ENCODE measurements at places on chromosomes 11 and 22.

DNA sequence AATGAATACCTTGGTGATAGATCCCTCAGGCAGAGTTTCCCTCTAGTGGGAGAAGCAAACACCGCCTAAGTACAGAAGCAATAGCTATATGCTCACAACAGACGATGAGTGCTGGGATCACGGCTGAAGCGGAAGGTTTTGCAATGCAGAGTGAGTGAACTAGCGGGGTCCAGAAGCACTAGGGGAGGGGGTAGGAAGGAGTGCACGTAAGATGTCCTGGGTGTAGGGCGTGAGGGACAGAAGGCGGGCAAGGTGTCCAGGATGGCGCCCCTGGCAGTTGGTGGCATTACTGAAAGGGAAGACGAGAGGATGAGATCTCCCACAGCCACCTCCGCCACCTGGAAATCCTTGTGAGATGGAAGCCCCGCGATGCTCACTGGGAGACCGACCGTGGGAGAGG, 81.0 kb downstream of the ETS1 start:
- no peak for DNase-seq

- no peak for DNase-seq
Observed at GRCh38 chr22:17100621-17101020, 15.8 kb downstream of the IL17RA start.

- DNase-seq = no peak
Observed at GRCh38 chr11:16380941-16381568, 24.7 kb upstream of the SOX6 start.

DNA sequence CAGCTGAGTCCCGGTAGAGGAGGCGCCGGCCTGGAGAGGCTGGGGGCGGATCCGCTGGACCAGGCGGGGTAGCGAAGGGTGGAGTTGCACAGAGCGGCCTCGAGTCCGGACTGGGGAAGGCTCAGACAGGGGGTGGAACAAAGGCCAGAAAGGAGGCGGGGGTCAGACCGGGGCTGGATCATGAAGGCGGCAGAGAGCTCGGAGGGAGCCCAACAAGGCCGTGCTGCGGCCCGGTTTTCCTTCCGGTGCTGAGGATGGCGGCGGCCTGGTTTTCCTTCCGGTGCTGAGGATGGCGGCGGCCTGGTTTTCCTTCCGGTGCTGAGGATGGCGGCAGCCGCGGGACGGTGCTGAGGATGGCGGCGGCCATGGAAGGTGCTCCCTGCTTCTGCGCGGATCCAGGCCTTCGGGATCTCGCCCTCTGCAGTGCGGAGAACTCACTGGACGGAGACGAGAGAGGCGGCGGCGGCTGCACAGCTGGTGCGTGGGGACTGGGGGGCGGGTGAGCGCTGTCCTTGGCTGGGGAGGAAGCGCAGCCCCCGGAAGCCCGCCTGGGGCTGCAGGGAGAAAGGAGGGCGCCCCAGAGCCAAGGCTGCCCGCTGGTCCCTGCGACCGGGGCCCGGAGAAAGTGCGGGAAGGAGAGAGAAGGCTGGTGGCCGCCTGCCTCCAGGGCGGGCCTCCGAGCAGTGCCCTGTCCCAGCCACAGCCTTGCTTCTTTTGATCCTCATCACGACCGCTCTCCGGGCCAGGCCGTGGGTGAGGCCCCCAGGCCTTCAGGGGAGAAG, 350.4 kb upstream of the B3GAT1 start:
- DNase-seq = no peak

GRCh38 chr11:113529606-113530005, 54.4 kb upstream of the DRD2 start:
- no peak for DNase-seq

DNA sequence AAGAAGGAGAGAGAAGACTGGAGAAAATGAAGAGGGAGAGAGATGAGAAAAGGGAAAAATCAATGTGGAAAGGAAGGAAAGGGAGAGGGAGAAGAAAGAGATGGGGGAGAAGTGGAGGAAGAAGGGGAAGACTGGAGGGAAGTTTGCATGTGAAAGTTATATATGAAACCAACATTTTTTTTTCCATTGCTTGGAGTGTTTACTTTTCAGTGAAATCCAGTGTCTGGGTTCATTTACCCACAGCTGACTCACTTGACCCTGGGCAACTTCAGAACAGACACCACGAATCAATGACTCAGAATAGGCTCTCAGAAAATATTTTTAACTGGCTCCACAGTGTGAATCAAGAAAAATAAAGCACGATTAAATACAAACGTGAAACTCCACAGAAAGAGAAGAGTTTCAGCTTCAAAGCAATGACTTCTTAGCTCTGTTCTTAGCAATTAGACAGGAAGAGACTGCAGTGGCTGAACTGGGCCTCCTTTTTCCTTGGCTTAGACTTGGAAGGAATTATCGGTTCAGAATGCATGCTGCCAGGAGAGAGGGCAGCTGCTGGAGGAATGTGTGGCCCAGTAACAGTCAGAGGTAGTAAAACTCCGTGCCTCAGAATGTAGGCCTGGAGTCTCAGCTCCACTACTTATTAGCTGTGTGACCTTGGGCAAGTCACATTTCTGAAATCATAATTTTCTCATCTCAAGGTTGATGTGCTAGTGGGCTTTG, 237.5 kb downstream of the MIAT start:
- no peak for DNase-seq

- DNase-seq = no peak
Observed at GRCh38 chr22:50531962-50532674, 2.3 kb upstream of the TYMP start.

GRCh38 chr11:30433831-30434230, 110.9 kb downstream of the ARL14EP start:
- no peak for DNase-seq

DNA sequence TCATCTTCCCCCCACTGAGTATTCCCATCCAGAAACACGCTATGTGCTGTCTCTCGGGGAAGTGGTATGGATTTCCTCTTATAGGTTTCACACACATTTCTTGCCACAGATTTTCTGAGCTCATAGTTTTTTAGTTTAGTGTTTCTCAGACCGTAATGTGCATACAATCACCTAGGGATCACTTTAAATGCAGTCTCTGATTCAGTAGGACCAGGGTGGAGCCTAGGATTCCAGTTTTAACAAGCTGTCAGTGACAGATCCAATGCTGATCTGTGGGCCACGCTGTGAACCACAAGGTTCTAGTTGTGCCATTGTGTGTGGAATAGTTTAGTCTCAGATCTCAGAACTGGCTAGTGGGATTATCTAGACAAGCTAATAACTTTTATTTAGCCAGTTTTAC, 23.7 kb upstream of the CXCR5 start:
- no peak for DNase-seq

DNA sequence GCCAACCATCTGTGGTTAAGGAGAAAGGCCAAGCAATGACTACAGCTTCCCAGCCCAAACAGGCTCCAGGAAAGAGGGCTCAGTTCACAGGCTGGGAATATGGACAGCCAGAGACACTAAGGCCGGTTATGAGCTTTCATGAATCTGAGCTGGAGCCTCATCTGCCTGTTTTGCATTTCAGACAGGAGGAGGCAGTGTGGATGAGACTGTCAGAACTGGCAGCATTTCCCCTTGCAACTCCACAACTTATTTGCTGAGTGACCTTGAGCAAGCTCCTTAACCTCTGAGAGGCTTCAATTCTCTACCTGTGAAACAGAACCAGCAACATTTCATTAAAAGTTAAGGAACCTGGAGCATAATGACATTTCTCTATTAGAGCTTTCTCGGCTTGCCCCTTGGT, 264.0 kb downstream of the ETS1 start:
- DNase-seq = no peak

DNA sequence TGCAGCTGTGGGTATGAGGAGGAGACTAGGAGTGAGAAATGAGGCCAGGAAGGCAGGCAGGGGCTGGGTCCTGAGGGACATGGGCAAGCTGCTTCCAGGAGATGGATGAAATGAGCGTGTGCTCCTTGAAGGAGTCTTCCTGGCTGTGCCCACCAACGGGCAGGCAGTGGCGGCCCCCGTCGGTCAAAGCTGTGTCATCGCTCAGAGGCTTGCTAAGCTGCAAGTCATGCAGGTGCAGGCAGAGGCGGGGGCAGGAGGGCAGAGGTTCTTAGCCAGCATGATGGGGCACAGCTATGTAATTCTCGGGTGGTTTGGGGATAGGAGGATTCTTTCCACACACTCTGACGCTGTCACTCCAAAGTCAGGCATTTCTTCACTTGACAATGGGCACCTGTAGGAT, 12.5 kb upstream of the PEX26 start:
- DNase-seq = no peak

DNA sequence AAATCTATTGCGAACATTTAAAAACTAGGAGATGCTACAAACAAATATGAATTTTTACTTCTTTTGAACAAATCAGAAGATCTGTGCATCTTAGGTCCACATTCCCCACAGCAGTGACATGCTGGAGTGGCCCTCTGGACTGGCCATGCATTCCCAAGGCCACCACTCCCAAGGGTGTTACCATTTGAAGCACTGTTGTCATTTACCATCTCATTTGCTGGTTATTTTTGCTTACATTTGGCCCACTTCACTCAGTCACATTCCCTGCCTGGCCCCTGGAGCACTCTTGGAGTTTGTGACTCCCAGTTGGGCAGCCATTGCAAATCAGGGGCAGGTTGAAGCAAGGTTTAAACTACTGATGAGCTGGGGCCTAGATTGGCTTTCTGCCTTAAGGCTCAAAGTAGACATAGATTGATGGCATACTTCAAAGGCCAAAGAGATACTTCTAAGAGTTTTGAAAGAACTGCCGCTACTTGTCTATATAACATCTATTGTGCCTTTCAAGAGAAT, 8.5 kb upstream of the ZNRF3 start:
- DNase-seq = no peak

- DNase-seq = no peak
Observed at GRCh38 chr11:574632-575312, 1.5 kb upstream of the PHRF1 start.

GRCh38 chr11:11396301-11397035, 43.4 kb upstream of the CSNK2A3 start:
- no peak for DNase-seq

GRCh38 chr11:13920756-13921155, 41.8 kb upstream of the SPON1 start:
- no peak for DNase-seq

DNA sequence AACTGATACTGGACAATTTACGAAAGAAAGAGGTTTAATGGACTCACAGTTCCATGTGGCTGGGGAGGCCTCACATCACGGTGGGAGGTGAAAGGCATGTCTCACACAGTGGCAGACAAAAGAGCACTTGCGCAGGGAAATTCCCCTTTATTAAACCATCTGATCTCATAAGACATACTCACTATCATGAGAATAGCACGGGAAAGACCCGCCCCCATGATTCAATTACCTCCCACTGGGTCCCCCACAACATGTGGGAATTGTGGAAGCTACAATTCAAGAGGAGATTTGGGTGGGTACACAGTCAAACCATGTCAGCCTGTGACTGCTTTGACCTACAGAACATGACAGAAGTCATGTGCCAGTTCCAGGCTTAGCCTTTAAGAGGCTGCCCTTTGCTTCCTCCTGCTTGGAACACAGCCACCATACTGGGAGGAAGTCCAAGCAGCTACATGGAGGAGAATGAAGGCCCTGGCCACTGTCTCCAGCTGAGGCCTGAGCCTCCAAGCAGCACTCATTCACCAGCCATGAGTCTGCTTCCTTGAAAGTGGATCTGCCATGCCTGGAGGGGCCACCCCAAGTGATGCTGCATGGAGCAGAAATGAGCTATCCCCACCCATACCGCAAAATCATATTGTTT, 10.9 kb upstream of the GAL start:
- DNase-seq = no peak

- no peak for DNase-seq
Observed at GRCh38 chr22:38437416-38437815, 17.6 kb downstream of the KCNJ4 start.

GRCh38 chr11:15057329-15057728, 16.1 kb upstream of the CALCB start:
- DNase-seq = no peak

Data from activated naive CD4-positive, alpha-beta T cell (primary cell).